ENCODE measurements at places on chromosomes 11 and 22.

- DNase-seq = peak; percentile 38
Measured at GRCh38 chr11:36564376-36565030, 3.3 kb upstream of the RAG1 start.

DNA sequence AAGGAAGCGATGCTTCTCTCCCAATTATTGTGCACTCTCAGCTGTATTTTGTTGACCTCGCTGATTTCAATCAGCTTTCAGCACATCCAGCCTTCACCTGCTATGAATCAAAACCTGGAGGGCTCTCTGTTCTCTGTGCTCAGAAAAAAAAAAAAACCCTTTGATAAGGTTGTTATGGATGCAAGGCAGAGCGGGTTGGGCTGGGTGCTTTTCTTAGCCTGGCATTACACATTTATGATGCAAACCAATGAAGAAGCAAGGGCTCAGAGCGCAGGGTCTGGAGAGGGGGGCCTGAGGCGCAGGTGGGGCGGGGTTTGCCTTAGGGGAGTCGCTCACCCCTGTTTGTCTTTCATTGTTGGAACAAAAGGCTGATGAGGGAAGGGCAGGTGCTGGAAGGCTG is 86.0 kb upstream of the CADM1 start:
- no peak for DNase-seq

DNA sequence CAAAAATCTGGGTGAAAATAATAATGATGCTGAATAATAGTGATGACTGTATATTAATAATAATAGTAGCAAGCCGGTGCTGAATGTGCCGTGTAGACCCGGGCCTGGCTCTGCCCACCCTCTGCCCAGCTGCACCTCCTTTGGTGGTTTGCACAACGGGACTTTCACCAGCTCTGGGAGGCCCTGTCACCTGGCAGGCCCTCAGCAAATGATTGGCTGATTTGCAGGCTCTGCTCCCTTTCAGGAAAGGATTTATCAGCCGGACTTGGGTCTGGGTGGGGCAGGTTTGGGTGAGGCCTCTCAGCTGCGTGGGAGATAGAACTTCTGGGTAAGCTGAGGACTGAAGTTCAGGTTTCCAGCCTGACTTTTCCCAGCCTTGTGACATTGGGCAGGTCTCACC is 21.4 kb downstream of the KIAA1671 start:
- no peak for DNase-seq

- no peak for DNase-seq
Measured at GRCh38 chr22:25051073-25051472, 98.6 kb downstream of the KIAA1671 start.

GRCh38 chr22:19591568-19591967 is 67.4 kb upstream of the CLDN5 start:
- no peak for DNase-seq

DNA sequence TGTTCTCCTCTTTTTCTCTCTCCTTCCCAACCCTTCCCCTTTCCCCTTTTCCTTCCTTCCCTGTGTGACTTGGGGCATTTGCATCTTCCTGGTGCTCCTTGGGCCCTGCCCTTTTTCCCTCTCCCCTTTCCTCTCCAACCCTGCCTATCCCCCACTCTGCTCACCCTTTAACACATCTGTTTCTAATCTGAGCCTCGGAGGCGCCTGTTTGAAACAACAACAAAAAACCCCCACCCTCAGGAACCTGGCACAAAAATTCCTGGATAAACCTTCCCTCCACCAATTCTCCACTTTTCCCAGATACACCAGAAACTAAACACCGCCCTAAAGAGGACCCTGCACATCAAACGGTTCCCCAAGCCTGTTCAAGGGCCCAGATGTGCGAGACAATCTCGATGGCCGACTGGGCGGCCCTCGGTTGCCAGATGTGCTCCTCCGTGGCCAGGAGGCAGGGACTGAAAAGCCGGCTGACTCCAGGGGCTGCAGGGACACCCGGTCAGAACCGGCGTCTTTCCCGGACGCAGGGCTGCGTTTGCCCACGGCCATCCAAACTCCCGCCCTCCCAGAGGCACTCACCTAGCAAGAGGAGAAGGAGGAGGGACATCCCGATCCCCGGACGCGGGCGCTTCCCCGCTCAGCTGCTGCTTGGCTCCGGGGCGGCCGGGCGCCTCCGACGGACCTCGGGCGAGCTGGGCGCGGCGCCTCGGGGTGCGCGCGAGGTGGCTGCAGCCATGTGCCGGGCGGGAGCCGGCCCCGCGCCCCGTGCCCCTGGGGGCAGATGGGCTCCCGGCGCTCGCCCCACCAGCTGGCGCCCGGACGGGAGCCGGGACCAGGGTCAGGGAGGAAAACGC is 486 bp downstream of the CLMP start:
- peak; percentile 56 for DNase-seq

DNA sequence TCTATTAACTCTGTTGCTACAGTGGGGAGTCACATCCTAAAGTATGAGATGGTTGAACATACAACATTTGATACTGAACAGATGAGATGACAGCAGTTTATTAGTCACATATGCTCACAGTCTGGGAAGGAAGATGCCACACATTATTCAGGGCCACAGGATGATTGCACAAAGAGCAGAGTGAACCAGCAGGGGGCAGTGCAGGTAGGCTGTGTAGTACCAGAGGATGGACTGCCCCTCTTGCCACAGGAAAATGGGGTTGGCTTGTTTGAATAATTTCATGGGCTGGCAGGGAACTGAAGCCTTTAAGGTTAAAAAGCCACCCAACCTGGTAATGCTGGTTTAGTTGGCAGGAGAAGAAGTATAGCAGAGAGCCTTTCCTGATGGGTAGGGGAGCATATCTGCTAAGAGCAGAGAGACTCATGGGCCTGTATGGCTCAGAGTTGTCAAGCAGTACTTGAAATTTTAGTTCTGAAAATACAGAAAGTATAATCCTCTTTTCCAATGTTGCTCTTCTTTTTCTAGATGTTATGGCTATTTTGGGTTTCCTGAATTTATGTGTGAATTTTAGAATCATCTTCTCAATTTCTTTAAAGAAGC is 180.4 kb upstream of the B3GAT1 start:
- DNase-seq = no peak

GRCh38 chr22:49657275-49657973 is 170.2 kb downstream of the BRD1 start:
- DNase-seq = no peak

DNA sequence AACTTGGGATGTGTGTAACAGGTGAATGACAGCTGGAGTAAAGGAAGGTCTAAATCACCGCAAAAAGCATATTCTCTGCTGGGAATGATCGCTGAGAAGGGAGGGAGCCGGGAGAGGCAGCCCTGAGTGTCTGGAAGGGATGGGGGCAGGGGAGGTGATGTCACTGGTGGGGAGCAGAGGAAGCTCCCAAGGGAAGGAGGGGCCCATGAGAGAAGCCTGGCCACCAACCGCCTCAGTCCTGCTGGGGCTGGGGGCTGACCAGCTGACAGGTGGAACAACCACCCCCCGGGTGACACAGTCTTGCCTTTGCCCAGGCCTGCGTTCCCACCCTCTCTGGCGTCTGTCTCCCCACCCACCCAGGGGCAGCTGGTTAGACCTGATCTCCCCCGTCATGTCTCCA is 6.0 kb upstream of the FLRT1 start:
- no peak for DNase-seq

GRCh38 chr11:74278103-74278502 is 33.3 kb downstream of the P4HA3 start:
- DNase-seq = no peak

DNA sequence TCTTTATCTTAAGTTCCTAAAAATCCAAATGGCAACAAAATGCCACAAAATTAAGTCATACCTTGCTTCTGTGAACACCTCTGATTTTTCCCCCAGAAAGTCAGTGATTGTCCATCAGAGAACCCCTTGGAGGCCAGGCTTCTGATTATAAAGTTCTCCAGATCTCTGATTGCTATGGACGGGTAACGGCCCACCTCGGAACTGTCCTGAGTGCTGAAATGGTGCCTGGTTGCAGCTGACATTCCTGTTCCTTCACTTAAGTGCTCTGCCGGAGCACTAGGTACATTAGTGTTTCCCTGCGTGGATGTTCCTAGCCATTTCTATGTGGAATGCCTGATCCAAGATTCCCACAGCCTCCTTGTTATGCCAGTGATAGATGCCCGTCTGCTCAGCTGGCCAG is 85.0 kb downstream of the CHST1 start:
- DNase-seq = peak; percentile 16

- DNase-seq = no peak
Measured at GRCh38 chr11:99918761-99919160, 768.3 kb upstream of the ARHGAP42 start.

DNA sequence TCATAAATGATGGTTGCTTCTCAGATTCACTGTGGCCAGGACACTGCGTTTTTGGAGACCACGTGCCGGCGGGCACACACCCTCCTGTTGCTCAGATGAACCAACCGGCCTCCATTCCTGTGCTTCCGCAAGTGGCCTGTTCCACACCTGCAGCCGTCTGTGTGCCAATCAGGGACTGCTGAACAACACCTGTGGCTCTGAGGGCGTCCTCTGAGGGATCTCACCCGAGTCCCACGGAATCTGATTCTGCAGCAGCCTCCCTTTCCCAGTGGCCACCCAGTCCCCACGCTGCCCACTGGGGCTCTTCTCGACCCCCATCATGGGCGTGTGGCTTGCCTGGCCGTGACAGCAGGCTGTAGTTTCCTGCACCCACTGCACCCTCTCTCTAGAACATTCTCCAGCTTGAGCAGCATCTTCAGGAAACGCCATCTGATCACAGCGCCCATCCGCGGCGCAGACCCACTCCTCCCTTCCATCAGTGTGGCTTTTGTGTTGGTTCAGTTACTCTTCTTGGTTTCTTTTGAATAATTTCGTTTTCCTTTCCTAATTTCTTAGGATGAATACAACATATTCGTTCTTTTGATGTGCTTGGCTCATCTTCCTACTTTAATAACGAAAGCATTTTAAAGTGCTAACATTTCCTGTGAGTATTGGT is 100.3 kb upstream of the SLC22A12 start:
- no peak for DNase-seq

GRCh38 chr11:34155057-34155756 is 49.8 kb downstream of the NAT10 start:
- DNase-seq = no peak

GRCh38 chr11:639332-639955 is 2.4 kb downstream of the DRD4 start:
- DNase-seq = no peak

GRCh38 chr22:48052621-48052890 is 1290.1 kb downstream of the TBC1D22A start:
- no peak for DNase-seq

- peak; percentile 17 for DNase-seq
Measured at GRCh38 chr11:108508653-108509593, 10.7 kb upstream of the POGLUT3 start.

GRCh38 chr11:95585752-95586077 is 203.9 kb downstream of the FAM76B start:
- DNase-seq = no peak

- no peak for DNase-seq
Measured at GRCh38 chr11:92198268-92198667, 26.4 kb upstream of the FAT3 start.

DNA sequence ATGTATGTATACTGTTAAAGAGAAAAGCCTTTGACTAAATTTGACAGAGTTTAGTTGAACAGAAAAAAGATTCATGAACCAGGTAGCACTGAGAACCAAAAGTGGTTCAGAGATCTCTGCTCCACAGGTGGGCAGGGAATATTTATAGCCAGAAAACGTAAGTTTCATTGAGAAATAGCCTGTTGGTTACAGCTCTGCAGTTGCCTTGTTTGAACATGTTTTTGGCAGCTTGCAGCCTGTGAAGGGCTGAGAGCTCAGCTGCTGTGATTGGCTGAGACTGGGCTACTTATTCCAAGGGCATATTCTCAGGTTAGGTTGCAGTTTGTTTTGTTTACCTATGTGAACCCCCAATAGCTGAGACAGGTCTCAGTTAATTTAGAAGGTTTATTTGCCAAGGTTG is 13.5 kb upstream of the ZNF74 start:
- peak; percentile 60 for DNase-seq

- no peak for DNase-seq
Measured at GRCh38 chr11:40573254-40573891, 886.1 kb downstream of the LRRC4C start.

DNA sequence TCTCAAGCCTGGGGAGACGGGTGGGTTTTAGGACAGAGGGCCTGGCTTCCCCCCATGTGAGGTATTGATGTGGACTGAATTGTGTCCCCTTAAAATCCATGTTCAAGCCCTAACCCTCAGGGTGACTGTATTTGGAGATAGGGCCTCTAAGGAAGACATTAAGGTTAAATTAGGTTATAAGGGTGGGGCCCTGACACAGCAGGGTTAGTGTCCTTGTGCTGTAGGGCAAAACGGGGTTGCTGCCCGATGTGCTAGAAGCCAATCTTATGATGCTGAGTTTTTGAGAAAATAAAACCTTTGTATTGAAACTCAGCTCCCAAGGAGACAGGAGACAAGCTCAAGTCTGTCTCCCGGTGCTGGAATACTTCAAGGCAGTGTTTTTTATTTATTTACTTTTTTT is 71.1 kb upstream of the NUP50 start:
- no peak for DNase-seq

GRCh38 chr11:60762851-60763691 is 6.4 kb downstream of the MS4A15 start:
- no peak for DNase-seq

DNA sequence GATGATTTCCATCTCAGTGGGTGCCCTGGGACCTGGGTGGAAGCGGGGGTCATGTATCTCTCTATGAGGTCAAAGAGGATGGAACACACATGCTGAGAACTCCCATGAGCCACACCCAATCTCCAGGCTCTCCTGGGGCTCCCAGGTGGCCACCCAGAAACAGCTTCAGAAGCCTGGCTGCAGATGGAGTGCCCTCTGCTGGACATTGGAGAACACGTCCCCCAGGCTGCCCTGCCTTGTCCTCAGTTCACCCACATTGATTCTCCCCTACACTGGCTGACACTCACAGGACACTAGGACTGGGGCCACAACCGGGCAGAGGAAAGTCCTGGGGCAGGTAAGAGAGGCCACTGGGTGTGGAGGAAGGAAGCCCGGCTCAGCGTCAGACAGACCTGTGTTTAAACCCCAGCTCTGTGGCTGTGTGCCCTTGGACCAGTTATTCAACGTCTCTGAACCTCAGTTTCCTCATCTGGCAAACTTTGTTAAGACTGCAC is 4.5 kb upstream of the NOL12 start:
- DNase-seq = peak; percentile 79

- DNase-seq = no peak
Measured at GRCh38 chr11:108524422-108524821, 26.2 kb upstream of the POGLUT3 start.

- no peak for DNase-seq
Measured at GRCh38 chr22:43301866-43302265, 41.3 kb downstream of the SCUBE1 start.

- DNase-seq = no peak
Measured at GRCh38 chr22:22376352-22376706, 131.7 kb downstream of the VPREB1 start.

- DNase-seq = no peak
Measured at GRCh38 chr11:4460151-4460550, 11.1 kb downstream of the OR52K2 start.

- DNase-seq = peak; percentile 26
Measured at GRCh38 chr11:10117709-10118351, 176.2 kb downstream of the SBF2 start.

All from mammary epithelial cell (primary cell).